ENCODE measurements at places on chromosomes 6 and 20. TPM values are rescaled to one million over a fixed set of nuclear protein-coding genes. Genes with fewer than 3 reads are reported as not detected.
A peak's percentile ranks its signal among the peaks of the same experiment; 100 is the strongest.

Gene TREML2
- total RNA-seq: 2.7 TPM

Gene TMEM244
- total RNA-seq: 0.99 TPM

- no peak overlapping the region for H3K27ac ChIP-seq
- H3K4me1 ChIP-seq: no peaks in the 10 kb centered on the region
- DNase-seq: no peak
These were observed 419.6 kb upstream of the MARCKS start for GRCh38 chr6:113437566-113437965.

DNA sequence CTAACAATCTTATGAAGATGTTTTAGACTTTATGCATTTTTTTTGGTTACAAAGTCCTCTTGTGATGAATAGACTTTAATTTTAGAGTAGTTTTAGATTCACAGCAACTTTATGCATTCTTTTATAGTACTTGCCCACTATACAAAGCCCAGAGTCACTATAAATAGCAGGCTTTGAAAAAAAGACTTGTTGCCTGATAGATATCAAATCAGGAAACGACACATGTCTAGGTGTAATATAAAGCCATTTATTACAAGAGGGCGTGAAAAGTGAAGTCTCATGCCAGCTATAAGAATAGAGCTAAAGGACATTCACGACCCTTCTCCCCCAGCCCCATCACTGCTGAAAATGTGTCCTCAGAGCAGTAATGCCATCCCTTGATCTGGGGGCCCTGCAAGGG, 78.0 kb upstream of the MRPS10 start:
- H3K4me3 ChIP-seq: no peak overlapping the region
- peaks cover 62% of the 10 kb centered on the region for H3K4me1 ChIP-seq
- DNase-seq: no peak
- H3K36me3 ChIP-seq: peaks cover 51% of the 10 kb centered on the region
- peak overlapping the region; percentile 52 for H3K27ac ChIP-seq
- H3K27me3 ChIP-seq: no peaks in the 10 kb centered on the region

- H3K36me3 ChIP-seq: no peaks in the 10 kb centered on the region
- no peak overlapping the region for H3K27ac ChIP-seq
- H3K4me1 ChIP-seq: peaks cover 10% of the 10 kb centered on the region
- DNase-seq: no peak
These were observed 34.1 kb upstream of the TBC1D7 start for GRCh38 chr6:13362412-13362811.

Data from activated CD8-positive, alpha-beta memory T cell treated with anti-CD3 and anti-CD28 coated beads, Interleukin-2, amount 10 ng/mL, durations not matched to agents 7 days and 5 days (primary cell).